ENCODE measurements at places on chromosomes 2 and 18.

- no peak for DNase-seq
Observed at GRCh38 chr18:57077786-57078552, 68.9 kb upstream of the BOD1L2 start.

- no peak for DNase-seq
Observed at GRCh38 chr2:150688016-150688415, 200.5 kb upstream of the RND3 start.

DNA sequence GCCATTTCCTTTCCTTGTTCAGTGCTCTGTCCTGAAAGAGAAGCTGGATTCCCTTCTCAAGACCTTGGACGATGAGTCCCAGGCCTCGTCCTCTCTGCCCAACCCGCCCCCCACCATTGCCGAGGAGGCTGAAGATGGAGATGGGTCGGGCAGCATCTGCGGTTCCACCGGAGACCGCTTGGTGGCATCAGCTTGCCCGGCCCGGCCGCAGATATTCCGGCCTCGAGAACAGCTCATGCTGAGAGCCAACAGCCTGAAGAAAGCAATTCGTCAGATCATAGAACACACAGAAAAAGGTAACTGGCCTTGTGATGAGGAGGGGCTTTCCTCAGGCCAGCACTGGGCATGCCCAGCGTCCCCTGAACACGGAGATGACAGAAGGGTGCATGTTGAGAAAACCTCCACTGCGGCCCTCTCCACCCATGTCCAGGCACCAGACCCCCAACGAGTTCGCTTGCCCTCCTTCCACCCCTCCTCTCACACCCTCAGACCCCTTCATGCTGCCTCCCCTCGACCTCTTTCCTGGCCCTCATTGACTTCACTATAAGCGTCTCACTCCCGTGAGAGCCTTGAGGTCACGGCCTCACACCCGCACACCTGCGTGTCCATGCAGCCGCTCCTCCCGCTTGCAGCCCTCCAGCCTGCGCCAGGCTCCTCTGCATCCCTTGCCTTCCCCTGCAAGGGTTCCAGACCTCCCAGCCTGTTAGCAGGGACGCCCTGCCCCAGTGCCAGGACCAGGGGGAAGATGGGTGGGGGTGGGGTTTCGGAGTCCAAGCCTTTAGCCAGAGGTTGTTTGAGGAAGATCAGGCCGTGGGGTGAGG lies 95.0 kb downstream of the DGKD start:
- DNase-seq: no peak

GRCh38 chr2:200172944-200173581 lies 133.4 kb upstream of the SPATS2L start:
- DNase-seq: no peak

GRCh38 chr18:39053571-39053970 lies 1488.0 kb upstream of the CELF4 start:
- no peak for DNase-seq

GRCh38 chr18:71665131-71665530 lies 879.0 kb downstream of the CBLN2 start:
- DNase-seq: no peak

DNA sequence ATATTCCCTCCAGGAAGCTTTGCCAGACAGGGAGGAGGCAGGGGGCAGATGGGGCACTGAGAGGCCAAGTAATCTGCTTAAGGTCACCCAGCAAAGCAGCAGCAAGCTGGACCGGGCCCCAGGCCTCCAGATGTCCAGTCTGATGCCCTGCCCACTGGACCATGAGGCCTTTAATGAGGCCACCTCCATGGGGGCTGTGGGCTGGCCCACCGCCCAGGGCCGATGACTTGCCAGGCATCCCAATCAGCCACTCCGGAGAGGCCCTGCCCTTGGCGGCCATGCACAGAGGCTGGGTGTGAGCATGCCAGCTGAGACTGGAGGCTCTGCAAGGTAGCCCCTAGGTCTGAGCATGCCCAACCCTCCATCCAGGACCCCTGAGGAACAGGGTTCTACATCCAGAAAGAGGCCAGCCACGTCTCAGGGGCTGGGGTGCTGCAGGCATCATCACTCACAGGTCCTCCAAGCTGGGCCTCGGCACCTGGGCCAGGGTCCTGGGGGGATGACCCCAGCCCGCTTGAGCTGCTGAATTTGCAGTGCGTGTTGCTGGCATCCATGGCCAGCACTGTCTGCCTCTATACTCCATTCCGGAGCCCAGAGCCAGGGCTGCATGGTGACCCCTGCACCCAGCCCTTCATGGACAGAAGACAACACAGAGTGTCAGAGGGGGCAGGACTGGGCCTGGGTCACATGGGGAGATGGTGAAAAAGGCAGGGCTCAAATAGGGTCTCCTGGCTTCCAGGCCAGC lies 164.2 kb downstream of the INHBB start:
- no peak for DNase-seq

GRCh38 chr2:73343992-73344391 lies 41.6 kb upstream of the ALMS1 start:
- DNase-seq: no peak

DNA sequence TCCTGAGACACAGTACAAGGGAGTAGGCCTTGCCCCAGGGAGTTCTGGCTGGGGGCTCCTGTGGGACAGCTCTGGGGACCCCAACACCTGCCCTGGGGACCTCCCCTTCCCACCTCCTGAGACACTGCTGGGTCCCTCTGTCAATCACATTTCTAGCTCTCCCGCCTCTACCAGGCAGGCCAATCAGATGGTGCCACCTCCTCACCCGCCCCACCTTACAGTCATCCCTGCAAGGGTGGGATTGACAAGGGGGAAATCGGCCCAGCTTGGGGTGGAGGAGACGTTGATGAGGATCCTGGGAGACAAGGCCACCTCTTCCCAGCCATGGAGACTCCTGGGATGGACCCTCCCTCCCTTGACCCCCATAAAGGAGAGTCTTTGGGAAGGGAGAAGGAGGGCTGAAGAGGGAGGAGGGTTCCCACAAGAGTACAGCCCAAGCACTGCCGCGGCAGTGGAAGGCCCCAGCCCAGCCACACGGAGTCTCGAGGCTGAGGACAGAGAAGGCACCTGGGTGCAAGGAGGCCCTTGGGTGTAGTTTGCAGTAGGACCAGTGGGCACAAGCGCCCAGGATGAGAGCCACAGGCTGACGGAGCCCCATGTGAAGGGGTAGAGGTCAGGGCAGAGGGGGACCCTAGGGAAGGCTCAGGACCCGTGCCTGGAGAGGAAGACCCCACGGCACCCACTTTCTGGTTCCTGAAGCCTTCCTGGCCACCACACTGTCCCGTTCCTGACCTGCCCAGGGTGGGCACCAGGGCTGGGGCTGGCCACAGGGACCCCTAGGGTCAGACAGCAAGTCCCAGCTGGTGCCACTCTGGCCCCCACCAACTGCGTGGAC lies 109.9 kb upstream of the OTOS start:
- no peak for DNase-seq

- DNase-seq: no peak
Observed at GRCh38 chr18:26821181-26821580, 44.3 kb downstream of the AQP4 start.

DNA sequence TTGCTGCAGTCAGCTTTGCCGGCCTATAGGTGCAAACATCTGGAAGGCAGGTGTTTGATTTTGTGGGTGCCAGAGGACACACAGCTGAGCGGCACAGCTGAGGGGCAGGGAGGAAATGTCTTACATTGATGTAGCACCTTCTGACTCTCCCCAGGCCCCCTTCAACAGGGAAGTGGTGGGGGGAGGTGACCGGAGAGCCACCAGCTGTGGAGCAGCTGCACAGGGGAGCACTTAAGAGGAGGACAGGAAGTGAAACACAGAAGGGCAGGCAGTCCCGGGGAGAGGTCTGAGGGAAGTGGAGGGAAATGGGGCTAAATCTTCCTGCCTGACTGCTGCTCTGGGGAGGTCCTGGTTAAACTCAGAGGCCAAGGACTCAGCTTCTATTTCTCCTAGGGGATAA lies 409.1 kb downstream of the TNS1 start:
- no peak for DNase-seq

GRCh38 chr2:226631671-226632070 lies 167.9 kb downstream of the IRS1 start:
- DNase-seq: no peak

GRCh38 chr2:226584518-226585055 lies 215.0 kb downstream of the IRS1 start:
- no peak for DNase-seq

- DNase-seq: no peak
Observed at GRCh38 chr2:225400060-225400511, 576 bp downstream of the NYAP2 start.

GRCh38 chr2:210233487-210233886 lies 8.2 kb upstream of the ACADL start:
- no peak for DNase-seq

- DNase-seq: no peak
Observed at GRCh38 chr2:125240870-125241269, 1215.8 kb downstream of the CNTNAP5 start.

Measured in NCI-H1048 (cell line).